Naive thymus-derived CD8-positive, alpha-beta T cell (primary cell): ENCODE measurements at places on chromosomes 5 and 9. TPM values are rescaled to one million over a fixed set of nuclear protein-coding genes. Genes with fewer than 3 reads are reported as not detected.

GRCh38 chr9:114002271-114002985 lies 75.7 kb downstream of the AMBP start:
- no peak for DNase-seq

GRCh38 chr9:14057368-14058324 lies 256.3 kb downstream of the NFIB start:
- DNase-seq = no peak

GRCh38 chr5:122354293-122354692 lies 42.3 kb downstream of the SNCAIP start:
- no peak for DNase-seq

GRCh38 chr5:153211076-153211475 lies 279.4 kb upstream of the GRIA1 start:
- DNase-seq = no peak

PAEP gene
- not detected for total RNA-seq

- DNase-seq = no peak
These were observed 118.3 kb upstream of the MINAR2 start for GRCh38 chr5:129629575-129629974.

FOXD4L3 gene
- 0.29 TPM for total RNA-seq

DNA sequence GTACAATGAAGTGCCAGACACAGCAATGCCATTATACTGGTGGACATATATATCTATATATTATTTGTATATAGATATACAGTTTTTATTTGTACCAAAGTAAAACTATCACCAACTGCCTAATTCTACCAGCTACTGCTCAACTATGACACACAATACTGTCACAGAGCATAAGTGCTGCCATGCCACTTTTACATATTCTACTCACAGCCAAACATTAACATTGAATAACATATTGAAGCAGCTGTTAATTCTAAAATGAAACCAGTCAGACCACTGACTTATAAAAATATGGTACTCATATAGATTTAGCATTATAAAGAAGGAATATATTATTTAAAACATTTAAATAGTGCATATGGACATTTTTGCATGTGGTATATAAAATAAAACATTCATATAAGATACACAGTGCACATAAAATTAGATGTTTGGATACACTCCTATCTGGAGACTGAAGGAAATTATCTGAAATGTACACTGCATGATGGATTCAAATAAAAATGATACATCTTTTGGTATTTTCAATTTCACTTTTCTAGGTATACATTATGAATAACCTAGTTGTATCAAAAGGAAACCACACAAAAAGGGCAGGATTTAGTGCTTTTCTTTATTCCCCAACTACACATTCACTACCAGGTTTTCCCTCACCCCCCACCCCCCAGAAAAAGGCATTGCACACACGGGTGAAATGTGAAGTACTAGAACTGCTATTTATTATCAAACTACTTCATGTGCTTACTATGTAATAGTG lies 48.9 kb downstream of the PKD2L2 start:
- DNase-seq = no peak

DNA sequence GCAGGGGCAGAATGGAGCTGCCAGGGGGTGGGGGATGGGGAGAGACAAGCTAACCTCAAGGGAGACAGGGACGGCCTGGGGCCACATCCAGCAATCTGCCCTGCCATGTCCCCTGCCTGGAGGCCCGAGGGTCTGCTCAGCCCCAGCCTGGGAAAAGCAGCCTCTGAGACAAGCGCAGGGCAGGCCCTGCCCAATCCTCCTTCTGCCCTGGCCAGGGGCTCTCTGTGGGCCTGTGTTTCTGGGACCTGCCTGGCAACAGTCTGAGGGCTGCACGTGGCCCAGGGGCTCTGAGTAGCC lies 13.9 kb upstream of the QSOX2 start:
- DNase-seq = no peak

DNA sequence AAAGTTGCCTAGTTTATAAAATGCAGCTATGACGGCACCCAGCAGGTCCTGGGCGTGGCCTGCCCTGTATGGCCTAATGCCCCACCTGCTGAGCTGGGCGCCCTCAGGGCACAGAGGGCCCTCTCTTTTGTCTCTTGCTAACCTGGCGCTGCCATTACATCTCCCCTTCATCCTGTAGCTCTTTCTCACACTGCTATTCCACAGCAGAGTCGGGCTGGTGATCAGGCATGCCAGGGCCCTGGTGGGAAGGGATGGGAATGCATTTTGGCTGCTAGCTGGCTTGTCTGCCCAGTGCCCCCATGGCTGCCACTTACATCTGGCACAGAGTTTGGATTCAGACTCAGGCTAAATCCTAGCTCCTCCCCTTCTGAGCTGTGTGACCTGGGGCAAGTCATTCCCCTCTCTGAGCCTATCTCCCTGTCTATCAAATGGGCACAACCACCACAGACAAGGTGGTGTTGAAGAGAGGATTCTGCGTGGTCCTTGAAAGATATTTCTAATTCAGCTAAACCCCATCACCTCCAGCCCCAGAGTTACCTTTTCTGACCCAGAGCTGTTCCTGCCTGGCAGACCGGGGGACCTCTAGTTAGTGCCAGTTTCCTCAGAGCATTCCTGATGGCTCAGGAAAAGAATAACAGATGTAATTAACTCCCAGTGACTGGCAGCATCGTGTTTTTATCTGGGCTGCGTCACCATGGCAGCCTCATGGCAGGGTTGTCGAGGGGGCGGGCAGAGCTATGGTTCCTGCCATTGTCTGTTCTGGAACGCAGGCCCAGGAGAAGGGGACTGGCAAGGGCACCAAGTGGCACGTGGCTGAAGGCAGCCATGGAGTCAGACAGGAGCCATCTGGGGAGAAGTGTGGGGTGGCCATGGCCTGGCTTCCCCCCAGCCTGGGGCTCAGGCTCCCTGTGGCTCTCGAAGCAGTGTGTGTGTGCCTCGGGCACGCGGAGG lies 6.3 kb downstream of the PRR7 start:
- DNase-seq = no peak

- no peak for DNase-seq
These were observed 1.1 kb downstream of the DIAPH1 start for GRCh38 chr5:141617682-141618029.

DNA sequence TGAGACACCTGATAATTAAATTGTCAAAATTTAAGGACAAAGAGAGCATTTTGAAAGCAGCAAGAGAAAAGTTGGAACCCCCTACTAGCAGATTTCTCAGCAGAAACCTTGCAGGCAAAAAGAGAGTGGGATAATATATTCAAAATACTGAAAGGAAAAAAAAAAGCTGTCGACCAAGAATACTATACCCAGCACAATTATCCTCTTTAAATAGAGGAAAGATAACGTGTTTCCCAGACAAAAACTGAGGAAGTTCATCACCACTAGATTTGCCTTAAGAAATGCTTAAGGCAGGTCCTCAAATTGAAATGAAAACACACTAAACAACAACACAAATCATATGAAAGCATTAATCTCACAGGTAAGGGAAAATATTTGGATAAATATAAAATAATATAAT lies 27.0 kb downstream of the HSD17B3 start:
- no peak for DNase-seq

LHX2 gene
- not detected for total RNA-seq

GRCh38 chr9:137113385-137114159 lies 961 bp downstream of the DPP7 start:
- DNase-seq = no peak

- no peak for DNase-seq
These were observed 222.6 kb downstream of the MEF2C start for GRCh38 chr5:88660264-88660946.

NDUFAF2 gene
- total RNA-seq = 19.5 TPM

DNA sequence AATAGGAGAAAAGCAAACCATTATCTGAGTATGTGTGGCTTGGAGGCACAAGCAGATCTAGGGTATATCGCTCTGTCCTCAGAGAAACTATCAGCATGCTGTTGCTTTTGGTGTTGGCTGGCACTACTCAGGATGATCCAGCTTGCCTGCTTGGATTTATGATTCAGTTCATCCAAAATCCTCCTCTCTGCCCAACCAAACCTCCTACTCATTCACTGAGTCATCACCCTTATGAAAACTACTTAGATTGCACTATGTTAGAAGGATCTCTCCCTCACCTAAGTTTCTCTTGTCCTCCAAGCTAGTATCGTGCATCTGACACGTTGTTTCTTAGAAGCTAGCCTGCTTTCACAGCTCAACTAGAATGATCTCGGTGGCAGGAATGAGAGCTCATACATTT lies 14.2 kb upstream of the ZBED3 start:
- no peak for DNase-seq

GABRA6 gene
- not detected for total RNA-seq

SLC6A18 gene
- not detected for total RNA-seq

KCNIP1 gene
- not detected for total RNA-seq

BAAT gene
- total RNA-seq = not detected

STARD4 gene
- 10.9 TPM for total RNA-seq

DNA sequence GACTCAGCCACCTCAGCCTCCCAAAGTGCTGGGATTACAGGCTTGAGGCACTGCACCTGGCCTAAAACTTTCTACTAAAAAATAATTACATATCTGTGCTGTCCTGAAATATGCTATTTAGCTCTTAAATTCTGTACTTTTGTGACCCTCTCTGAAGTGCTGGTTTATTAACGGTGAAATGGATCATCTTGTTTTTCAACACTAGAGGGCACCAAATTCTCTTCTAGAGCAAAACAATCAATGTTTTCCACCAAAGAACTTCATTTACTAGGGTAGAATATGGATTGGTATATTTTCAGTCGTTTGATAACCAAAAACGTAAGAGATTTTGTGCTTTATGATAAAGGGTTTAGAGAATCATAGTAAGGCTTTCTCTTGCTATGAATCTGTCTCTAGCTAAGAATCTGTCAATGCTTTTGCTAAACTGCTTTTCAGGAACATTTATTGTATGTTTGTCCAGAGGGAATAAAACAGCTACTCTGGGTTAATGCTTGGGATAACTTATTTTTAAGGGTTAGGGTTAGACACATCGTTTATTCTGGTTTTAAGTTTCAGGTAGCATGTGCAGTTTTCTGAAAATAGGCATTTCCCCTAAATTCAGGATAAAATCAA lies 63.6 kb downstream of the RNF180 start:
- DNase-seq = no peak
